ENCODE measurements at places on chromosomes 4 and X. TPM values are rescaled to one million over a fixed set of nuclear protein-coding genes. Genes with fewer than 3 reads are reported as not detected.

Gene ARHGAP6
- total RNA-seq: 0.36 TPM

Gene GPC4
- total RNA-seq: 1.3 TPM

Gene SERTM2
- not detected for total RNA-seq

Gene LPAR4
- not detected for total RNA-seq

Gene SMIM10L2A
- total RNA-seq: 0.17 TPM

Gene CENPU
- total RNA-seq: 58.9 TPM

Gene MEPE
- total RNA-seq: not detected

Gene PGM2
- 46.5 TPM for total RNA-seq

Gene LRIT3
- total RNA-seq: not detected

Gene RPA4
- total RNA-seq: not detected

DNA sequence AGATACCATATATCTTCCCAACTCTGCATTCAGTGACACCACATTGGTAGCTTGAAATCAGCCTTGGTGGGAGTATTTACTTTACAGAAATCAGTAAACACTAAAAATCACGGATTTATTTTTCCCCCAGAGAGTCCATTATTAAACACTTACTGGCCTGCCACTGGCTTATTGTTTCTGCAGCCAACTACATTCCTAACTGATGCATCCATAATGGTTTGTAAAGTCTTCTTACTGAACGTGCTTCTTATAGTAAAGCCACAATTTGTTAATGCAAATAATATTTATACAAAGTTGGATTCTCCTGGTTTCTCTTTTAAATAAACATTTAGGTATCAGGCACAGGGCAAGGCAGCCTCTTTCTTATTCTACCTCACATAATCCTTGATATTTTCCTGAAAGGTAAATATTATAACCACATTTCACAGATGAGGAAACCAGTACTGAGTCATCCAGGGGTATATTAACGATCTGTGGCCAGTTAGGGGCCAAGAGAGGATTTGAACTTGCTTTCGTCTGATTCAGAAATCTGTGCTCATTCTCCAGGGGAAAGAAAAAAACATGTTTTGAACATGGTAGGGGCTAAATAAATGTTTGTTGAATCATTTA, 136.5 kb downstream of the RAB28 start:
- DNase-seq: peak; percentile 19

DNA sequence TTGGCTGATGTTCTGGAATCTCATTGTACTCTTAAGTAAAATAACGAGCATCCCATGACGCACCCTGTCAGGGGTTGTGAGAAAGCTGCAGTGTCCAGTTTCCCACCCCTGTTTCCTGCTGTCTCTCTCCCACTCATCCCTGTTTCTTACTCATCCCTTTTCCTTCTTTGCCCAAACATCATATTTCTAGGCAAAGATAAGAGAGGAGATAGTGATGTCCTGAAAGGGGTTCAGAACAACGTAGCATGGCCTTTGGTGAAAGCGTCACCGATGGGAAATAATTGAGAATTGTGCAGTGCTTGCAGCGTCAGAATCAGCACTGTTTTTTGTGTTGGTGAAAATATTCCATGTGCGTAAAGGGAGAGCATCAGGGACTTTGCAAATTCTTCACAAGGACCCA, 23.5 kb upstream of the TMEM165 start:
- DNase-seq: peak; percentile 9

- DNase-seq: no peak
Observed at GRCh38 chr4:27966664-27967063, 1106.0 kb downstream of the STIM2 start.

- DNase-seq: no peak
Observed at GRCh38 chr4:74886484-74886883, 46.4 kb upstream of the PARM1 start.

DNA sequence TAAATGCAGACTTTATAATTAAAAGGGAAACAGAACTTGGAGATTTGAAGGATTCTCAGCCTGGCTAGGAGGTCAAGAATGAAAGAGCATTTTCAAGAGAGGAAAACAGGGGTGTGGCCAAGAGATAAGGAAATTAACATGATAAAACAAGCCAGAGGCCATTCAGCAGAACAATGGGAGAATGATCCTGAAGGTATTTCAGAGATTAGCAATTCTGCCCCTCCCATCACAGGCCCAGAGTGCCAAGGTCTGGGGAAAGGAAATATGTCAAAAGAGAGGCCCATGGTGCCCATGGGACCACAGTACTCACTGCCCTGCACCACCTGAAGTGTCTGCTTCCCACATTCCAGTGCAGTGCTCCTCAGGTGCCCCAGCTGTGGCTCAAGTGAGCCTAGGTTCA, 188.5 kb upstream of the STS start:
- DNase-seq: no peak

DNA sequence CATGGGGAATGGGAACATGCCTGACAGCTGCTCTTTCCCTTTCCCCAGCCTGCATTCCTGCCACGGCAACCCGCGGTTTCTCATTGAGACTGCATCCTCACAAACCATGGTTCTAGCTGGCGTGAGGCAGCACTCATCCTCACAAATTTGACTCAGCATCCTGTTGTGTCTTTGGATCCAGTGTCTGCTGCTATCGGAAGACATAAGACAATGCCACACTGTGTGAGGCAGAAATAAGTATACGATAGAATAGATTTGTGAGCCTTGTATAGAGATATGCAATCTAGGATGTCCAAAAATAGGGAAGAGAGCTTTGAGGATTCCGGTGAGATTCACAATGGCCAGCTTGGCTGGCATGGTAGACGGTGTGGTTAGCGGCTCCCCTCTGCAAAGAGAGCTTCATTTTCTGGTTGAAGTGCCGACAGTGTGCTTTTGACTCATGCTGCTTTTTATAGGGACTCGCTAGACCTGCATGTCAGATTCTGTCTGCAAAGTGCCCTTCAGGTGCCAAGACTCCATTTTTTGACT, 161.3 kb upstream of the PSAPL1 start:
- DNase-seq: peak; percentile 61

DNA sequence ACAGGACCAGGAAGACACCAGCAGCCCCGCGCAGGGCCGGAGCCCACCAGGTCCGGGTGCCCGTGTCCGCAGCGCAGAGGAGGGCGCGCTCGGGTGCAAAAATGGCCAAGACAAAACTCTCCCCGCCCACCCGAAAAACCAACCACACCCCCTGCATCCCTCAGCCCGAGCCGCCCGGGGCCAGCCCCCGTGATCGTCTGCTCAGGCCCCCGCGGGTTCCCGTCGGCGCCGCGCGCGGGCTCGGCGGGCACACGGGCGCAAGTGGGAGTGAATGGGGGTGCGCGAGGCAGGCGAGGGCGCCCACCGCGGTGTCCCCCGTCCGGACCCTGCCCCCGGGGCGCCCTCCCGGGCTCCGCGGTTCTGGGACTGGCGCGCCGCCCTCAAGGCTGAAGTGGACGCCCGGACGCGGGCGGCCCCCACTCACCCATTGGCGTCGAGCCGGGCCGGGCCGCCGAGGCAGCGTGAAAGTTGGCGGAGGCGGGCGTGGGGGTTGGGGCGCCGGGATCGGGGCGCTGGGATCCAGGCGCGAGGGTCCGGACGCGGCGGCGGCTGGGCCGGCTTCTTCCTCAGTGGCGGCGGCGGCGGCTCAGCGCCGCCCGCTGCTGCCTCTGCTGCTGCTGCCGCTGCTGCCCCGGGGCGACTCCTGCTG, 393 bp downstream of the SH3KBP1 start:
- peak; percentile 23 for DNase-seq

DNA sequence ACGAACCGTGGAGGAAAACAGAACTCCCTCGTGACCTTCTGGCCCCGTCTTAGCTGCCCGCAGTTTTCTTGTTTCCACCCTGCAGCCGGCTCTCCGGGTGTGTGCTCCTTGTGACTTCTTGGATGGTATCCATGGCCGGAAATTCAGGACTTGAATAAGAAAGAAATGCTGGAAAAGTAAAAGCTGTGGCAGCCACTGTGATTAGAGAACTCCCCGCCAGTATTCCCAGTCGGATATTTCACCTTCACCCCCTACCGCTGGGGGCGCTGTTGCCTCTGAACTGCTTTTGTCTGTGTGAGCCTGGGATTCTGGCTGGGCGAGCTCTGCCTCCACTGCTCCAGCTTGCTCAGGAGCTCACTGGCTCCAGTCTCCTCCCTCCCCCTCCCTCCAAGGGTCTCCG, 41.5 kb upstream of the CYP4V2 start:
- DNase-seq: peak; percentile 47

GRCh38 chr4:130074096-130074495, 978.1 kb downstream of the C4orf33 start:
- no peak for DNase-seq

GRCh38 chr4:128751354-128751753, 58.1 kb upstream of the JADE1 start:
- no peak for DNase-seq

- no peak for DNase-seq
Observed at GRCh38 chrX:142733327-142733726, 292.4 kb upstream of the SPANXN4 start.

DNA sequence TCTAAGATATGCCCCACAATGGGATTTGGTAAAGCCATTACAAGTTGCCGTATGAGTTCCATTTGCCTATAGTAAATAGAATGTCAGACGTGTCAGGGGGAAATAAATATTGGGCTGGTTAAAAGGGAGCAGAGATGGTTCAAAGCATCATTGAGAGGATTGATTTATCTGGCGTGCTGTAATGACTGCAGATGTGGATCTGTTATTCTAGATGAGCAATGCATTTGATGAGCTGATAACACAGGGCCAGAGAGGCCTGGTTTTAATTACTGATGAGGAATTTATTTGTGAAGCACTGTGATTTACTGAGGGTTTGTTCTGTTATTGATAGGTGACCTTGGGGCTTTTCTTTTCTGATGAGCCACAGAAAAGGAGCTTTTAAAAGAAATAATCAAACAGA, 62.5 kb downstream of the DACH2 start:
- no peak for DNase-seq

DNA sequence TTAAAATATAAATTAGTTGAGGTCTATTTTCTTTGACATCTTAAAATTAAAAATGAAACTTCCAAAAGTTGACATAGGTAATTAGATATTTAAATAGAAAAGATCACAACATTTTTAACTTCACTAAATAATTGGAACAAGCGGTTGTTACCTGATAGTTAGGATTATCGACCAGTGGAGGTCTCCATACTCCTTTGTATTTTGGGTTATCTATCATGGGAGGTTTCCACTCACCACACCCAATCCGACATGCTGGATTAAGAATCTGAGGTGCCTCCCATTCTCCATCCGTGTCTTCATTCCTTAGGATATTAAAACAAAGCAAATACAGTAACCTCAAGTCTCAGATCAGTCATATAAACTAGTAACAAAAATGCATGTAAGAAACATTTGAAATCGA, 22.2 kb downstream of the SCOC start:
- no peak for DNase-seq

DNA sequence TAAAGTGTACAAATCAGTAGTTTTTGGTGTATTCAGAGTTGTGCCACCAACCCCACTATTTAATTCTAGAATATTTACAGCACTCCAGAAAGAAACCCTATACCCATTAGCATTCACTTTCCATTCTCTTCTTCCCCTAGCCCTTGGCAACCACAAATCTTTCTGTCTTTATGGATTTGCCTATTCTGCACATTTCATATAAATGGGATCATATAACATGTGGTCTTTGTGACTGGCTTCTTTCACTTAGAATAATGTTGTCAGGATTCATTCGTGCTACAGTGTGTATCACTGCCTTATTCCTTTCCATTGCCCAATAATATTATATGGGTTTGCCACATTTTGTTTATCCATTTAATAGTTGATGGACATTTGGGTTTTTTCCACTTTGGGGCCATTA, 32.2 kb downstream of the SGMS2 start:
- DNase-seq: no peak

GRCh38 chr4:27861381-27861787, 1000.7 kb downstream of the STIM2 start:
- DNase-seq: no peak

DNA sequence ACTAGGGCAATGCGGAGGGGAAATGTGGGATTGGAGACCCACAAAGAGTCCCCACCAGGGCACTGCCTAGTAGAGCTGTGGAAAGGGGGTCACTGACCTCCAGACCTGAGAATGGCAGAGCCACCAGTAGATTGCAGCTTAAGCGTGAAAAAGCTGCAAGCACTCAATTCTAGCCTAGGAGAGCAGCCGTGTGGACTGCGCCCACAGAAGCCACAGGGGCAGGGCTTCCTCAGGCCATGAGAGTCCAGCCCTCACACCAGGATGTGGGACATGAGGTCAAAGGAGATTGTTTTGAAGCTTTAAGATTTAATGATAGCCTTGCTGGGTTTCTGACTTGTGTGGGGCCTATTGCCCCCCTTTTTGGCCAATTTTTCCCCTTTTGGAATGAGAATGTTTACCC, 379.0 kb downstream of the INPP4B start:
- no peak for DNase-seq

GRCh38 chr4:54554339-54554990, 103.3 kb upstream of the KIT start:
- no peak for DNase-seq

DNA sequence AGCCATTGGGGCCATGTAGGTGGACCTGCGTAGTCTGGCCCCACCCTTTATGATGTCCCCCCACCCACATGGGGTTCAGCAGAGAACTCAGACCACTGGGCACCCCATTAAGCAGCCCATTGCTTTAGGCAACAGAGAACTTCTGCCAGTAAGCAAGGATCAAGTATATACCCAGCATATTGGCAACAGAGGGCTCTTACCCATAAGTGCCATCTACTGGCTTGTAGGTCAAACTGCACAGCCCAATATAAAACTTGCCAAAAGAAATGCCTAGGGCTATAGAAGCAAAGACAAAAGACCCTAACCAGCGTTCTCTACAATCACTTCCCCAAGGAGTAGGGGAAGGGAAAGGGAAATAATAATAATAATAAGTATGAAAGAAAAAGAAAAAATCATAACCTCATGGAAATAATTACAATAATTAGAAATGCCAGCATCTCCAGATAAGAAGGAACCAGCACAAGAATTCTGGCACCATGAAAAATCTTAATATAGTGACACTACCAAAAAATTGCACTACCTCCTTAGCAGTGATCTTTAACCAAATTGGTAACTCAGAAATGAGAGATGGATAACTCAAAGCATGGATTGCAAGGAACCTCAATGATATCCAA, 1090.7 kb downstream of the FAT4 start:
- no peak for DNase-seq

GRCh38 chr4:163701916-163702315, 207.4 kb downstream of the TMA16 start:
- peak; percentile 68 for DNase-seq

GRCh38 chr4:23483320-23483960, 406.4 kb downstream of the PPARGC1A start:
- no peak for DNase-seq

- DNase-seq: no peak
Observed at GRCh38 chr4:147056940-147057610, 111.4 kb upstream of the TTC29 start.

- peak; percentile 79 for DNase-seq
Observed at GRCh38 chr4:54165438-54165837, 63.7 kb upstream of the PDGFRA start.

- no peak for DNase-seq
Observed at GRCh38 chrX:154333837-154334271, 38.3 kb downstream of the TKTL1 start.

GRCh38 chr4:75723163-75724065, 963 bp upstream of the USO1 start:
- peak; percentile 15 for DNase-seq

- DNase-seq: no peak
Observed at GRCh38 chr4:156248917-156249316, 295.3 kb upstream of the CTSO start.

All from Daoy (cell line).